ENCODE measurements at places on chromosomes 1 and 21.

GRCh38 chr1:162070094-162070748 lies 730 bp downstream of the NOS1AP start:
- DNase-seq: no peak

DNA sequence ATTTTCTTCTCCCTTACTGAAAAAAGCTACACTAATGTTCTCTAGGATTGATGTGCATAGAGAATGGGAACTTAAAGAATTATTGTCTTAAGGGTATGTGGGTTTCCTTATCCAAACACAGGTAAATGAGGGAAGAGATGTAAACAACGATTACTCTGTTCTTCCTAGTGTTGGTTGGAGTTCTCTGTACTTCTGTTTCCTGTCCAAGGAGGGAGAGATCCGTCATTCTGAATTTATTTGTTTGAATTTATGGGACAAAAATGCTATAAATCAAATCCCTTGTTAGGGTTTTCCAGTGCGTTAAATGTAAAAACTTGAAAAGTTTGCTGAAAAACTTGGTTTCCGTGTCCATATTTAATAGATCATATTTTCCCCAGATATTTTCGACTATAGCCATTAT lies 29.6 kb downstream of the LAMC1 start:
- no peak for DNase-seq

DNA sequence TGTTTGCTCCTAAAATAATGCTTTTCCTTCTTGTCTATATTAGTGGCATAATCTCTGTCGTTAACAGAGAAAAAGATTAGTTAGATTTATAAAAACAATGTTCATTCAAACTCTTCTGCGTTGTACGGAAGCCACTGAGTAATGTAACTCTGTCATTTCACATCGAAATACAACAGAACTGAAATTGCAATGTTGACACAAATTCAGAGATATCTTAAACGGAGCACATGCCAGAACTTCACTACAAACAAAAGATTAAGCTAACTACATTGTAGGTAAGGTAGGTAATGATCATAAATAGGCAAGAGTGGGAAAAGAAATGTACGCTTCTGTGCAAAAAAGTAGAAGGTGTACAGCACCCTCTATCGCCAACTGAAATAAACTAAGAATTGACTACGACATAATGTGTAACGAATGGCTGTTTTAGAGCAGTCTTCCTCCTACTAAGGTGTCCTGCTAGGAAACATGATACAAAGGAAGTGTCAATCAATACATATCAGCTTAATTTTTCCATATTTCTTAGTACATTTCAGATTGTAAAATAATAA lies 56.6 kb downstream of the PCNX2 start:
- no peak for DNase-seq

DNA sequence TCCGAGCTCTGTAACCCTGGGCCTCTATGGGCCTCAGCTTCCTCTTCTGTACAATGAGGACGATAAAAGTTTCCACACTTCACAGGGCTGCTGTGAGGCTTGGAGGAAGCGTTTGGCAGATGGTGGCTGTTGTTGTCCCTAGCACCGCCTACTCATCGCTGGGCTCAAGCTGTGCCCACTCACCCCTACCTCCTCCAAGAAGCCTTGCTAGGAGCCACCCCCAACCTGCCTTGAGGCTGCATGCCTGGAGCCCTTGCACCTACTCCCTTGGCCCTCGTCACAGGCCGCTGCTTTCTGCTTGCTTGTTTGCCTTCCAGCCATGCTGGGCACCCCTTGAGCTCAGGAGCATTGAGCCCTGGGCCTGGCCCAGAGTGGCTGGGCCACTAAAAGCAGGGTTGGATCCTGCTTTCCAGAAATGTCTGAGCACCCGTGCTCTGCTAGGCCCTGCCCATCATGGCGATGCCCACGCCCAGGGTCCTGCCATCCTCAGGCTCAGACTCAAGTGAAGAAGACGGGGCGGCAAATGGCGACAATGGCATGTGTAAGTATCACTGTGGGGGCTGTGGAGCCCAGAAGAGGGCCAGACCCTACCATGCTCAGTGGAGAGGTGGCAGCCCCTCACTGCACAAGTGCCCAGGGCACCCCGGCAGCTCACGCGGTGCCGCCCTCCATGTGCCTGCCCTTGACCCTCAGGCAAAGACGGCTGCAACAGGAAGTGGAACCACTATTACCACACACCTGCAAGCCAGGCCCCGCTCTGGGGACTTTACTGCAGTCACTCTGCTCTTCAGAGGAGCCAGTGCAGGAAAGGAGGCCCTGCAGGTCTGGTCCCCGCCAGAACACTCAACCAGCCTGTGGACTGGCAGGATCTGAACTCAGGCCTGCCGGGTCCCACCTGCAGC lies 9.5 kb downstream of the SH3BGRL3 start:
- no peak for DNase-seq

DNA sequence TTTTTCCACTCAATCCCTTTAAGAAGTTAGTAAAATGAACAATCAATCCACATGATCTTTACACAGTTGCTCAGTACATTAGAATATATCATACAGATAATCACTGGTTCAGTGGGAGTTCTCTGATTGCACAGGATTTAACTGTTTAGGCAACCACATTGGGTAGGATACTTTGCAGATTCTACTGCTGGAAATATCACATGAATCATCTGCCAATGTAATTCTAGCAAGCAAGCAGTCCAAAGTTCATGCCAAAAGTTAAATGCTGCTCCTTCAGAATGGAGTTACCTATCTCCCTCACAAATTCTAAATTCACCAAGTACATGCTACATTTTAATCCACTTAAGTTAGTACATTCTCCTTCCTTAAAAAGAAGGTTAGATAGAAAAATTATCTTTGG lies 52.4 kb downstream of the NEGR1 start:
- DNase-seq: no peak

DNA sequence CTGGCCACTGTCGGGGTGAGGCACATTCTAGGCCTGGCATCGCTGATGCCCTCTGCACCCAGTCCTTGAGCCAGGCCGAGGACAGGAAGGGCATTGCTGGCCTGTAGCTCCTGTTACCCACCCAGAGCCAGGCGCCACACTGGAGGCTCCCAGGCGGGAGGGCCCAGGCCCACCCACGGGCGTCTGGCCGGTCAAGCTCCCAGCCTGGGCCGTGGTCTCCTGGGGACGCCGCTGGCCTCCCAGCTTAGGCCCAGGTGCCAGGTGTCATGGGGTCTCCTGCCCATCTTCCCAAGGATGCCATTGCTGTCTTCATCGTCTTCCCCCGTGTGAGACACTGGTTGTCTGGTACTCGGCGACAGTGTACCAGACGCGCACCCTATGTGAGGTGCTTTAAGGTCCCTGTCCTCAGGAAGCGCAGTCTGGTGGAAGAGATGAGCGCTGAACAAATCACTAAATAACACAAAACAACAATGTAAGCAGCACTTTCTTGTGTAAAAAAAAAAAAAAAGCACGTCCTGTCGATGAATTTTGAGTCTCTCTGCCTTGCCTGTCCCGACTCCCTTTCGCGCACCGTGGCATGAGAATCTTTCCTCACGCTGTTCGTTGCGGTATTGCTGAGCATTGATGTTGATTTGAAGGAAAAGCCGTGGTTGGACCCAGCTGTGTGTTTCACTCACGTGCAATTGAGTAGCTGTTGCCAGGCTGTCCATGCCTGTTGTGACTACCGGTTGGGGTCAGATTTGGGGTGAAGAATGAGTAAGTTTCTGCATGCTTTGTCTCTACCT lies 27.0 kb upstream of the TRAPPC10 start:
- DNase-seq: no peak
